ENCODE measurements at places on chromosomes 16 and 17.
A peak's percentile ranks its signal among the peaks of the same experiment; 100 is the strongest.

DNA sequence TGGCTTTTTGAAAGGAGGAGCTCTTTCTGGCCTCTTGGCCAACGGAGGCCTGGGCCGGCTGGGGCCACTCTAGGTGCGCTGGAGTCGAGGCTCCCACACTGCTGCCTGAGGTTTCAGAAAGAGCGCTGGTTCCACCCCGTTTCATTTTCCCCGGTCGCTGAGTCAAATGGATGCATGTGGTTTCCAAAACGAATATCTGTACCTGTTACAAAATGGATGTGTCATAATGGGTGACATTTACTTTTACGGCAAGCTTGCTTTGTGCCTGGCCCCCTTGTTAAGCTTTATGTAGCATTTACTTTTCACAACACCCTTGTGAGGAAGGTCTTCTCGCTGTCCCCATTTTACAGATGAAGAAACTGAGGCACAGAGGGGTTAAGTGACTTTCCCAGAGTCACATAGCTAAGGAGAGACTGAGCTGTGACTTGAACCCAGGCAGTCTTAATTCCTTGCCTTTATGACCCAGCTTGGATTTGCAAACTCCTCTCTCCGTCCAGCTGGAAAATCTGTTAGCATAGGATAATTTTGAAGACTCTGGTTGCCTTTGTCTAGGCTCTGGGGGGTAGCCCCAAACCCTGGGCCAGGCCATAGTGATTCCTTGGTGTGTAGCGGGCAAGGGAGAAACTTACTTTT, 10.6 kb downstream of the KSR1 start:
- DNase-seq = no peak

- no peak for DNase-seq
These were observed 25.3 kb downstream of the ANKRD40 start for GRCh38 chr17:50682441-50682840.

GRCh38 chr17:48528936-48529682, 1.7 kb downstream of the HOXB1 start:
- DNase-seq = no peak

DNA sequence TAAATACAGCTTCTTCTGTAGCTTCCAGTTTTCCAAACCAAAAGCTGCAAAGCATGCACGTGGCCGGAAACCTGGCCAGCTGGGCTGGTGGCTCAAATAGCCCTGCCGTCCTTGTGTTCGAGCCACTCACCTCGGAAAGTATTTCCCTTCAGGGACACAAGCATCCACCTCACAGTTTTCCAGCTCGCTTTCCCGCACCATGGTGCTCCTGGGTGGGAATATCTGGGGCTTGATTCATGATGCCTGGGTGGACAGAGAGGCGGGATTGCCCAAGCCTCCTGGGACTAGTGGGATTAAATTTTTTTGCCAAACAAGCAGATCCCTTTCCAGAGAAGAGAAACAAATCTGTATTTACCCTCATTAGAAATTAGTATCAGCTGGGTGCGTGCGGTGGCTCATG, 7.1 kb upstream of the MVD start:
- no peak for DNase-seq

- no peak for DNase-seq
These were observed 4.0 kb upstream of the SLFN12L start for GRCh38 chr17:35541434-35541833.

DNA sequence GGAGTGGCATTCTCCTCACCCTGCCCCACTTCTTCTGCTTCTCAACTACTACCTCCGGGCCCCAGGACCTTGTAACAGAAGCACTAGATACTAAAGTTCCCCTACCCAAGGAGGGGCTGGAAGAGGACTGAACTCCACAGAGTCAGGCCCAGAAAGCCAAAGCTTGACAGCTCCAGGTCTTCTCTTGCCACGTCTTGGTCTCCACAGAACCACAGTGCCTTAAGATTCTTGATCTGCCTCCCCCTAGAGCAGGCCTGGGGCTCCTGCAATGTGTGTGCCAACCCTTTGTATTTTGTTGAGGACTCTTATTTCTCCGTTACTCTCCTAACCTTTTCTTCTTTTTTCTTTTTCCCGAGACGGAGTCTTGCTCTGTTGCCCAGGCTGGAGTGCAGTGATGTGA, 4.0 kb downstream of the SLC16A13 start:
- no peak for DNase-seq

DNA sequence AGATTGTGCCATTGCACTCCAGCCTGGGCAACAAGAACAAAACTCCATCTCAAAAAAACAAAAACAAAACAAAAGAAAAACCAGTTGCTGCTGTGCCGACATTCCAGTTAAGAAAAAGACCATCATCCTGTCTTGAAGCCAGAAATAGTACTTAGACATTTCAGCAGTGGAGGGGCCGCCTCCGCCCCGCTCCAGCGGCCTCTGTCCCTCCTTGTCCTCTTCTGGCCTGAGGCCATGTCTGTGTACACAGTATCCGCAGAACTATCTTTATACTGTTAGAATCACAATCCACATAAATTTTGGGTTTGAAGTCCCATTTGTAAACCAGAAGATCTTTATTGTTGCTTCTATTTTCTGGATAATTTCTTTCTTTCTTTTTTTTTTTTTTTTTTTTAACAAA, 24.9 kb downstream of the ZC3H18 start:
- DNase-seq = no peak

GRCh38 chr16:57462978-57463362, 491 bp downstream of the POLR2C start:
- DNase-seq = no peak

- no peak for DNase-seq
These were observed 2.4 kb upstream of the PERCC1 start for GRCh38 chr16:1428511-1428910.

DNA sequence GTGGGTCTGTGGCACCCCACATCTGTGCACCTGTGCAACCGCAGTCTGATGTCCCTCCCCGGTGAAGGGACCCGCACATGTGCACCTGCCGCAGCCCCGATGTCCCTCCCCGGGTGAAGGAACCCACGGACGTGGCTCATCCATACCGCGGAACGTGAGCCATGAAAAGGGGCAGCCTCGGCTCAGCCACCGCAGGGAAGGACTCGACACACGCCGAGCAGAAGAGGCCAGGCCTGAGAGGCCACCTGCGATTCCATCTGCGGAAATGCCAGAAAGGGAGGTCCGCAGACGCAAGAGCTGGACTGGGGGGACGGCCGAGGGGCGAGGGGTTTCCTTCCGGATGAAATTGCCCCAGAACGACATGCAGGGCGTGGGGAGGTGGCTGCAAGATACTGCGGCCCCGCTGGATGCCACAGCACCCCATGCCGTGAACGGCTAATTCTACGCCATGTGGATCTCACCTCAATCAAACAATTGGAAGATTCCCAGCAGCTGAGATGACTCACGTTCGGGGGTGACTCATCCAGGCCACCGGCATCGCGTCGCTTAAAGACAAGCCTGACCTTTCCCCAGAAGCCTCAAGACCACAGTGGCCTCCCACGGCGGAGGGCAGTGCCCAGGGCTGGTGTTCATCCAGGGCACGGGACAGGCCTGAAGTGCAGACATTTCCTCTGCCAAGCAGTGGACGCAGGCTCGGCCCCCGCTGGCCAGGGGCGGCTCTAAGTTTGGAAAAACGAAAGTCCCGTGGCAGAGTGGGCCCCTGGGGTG, 21.0 kb downstream of the SOX8 start:
- peak; percentile 26 for DNase-seq

DNA sequence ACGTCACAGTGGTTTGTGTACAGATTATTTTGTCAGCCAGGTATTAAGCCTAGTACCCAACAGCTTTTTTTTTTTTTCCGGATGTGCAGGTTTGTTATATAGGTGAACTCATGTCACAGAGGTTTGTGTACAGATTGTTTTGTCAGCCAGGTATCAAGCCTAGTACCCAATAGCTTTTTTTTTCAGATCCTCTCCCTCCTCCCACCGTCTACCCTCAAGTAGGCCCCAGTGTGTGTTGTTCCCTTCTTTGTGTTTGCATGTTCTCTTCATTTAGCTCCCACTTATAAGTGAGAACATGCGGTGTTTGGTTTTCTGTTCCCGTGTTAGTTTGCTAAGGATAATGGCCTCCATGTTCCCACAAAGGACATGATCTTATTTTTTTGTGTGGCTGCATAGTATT, 19.9 kb downstream of the RPTOR start:
- no peak for DNase-seq

GRCh38 chr17:73284354-73284753, 22.7 kb upstream of the CPSF4L start:
- DNase-seq = no peak

- no peak for DNase-seq
These were observed 28.2 kb upstream of the HAS3 start for GRCh38 chr16:69077251-69077650.

GRCh38 chr16:87505834-87506233, 13.0 kb upstream of the ZCCHC14 start:
- no peak for DNase-seq

DNA sequence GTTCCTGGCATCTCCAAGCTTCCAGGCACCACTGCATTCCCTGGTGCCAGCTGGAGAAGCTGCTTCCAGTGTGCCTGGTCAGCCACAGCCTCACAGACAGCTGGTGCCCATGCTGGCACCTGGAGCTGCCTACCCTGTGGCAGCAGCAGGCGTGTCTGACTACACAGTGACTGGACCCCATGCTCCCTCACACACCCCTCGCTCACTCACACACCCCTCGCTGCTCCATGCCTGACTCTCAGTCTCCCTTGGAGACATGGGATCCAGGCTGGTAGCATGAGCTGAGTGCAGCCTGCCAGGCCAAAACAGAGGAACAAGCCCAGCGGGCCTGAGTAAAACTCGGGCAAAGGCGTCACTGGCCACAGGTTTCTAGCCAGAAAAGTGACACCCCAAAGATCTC, 59.1 kb upstream of the SMIM36 start:
- DNase-seq = no peak

- peak; percentile 5 for DNase-seq
These were observed 14.5 kb upstream of the KRTAP9-2 start for GRCh38 chr17:41211845-41212466.
